ENCODE measurements at places on chromosomes 16 and 17.

DNA sequence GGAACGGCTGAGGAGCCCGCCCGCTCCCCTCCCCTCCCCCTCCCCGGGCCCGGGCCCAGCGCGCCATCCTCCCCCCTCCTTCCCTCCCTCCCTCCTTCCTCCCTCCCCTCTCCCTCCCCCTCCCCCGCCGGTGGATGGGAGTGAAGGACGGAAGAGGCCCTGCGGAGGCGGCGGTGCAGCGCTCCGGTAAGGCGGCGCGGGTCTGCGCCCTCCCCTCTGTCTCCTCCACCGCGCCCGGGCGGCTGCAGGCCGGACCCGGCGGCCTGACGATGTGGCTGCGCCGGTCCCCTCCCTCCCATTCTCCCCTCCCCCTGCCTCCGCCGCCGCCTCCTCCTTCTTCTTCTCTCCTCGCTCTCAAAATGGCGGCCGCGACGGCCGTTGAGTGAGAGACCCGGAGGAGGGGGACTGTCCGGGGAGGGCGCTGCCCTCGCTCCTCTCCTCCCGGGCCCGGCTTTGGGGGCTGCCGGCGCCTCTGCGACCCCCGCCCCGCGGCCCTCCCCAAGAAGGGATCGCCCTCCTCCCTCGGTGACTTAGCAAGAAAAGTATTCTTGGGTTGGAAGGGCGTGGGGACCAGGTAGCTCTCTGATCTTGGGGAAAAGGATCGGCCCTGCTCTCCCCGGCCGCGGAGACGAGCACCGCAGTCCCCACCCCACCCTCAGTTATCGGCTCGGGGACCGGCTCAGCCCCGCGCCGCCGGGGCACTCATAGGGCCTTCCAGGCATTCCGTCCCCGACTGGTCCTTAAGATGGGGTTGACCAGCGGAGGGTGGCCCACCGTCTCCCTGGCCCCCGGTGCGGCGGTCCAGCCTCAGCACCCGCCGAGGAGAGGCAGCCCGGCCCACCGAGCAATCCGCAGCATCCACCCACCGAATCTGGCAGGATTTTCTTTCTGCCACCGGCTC, 617 bp downstream of the PAFAH1B1 start:
- DNase-seq = peak; percentile 88

- DNase-seq = no peak
These were observed 48.8 kb upstream of the SDK2 start for GRCh38 chr17:73693071-73693470.

DNA sequence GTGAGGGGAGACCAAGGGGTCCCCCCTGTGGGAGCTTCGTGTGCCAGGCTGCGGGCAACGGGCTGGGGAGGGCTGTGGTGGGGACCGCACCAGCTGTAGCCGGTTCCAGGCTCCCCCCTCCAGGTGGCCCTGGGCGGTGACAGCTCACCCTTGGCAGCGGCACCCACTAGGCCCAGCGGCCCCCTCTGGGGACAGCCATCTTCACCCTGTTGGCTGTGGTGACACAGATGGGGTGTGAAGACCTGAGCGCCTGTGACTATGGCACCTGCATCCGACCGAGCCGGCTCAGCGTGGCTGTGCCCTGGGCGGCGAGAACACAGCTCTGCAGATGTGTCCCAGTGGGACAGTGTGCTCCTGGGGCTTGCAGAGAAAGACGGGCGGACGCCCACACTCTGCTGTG, 1.1 kb upstream of the C1QTNF8 start:
- no peak for DNase-seq

DNA sequence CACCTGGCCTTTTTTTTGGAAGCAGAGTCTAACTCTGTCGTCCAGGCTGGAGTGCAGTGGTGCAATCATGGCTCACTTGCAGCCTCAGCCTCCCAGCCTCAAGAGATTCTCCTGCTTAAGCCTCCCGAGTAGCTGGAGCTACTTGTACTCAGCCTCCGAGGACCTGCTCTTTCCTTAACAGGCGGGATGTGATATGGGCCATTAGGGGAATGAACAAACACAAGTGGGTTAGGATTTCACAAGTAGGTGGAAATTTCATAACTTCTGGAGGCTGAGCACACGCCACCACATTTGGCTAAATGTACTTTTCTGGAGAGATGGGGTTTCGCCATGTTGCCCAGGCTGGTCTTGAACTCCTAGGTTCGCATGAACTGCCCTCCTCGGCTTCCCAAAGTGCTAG, 4.1 kb downstream of the PAM16 start:
- DNase-seq = no peak

GRCh38 chr17:27670791-27671590, 40.0 kb downstream of the LGALS9 start:
- no peak for DNase-seq

DNA sequence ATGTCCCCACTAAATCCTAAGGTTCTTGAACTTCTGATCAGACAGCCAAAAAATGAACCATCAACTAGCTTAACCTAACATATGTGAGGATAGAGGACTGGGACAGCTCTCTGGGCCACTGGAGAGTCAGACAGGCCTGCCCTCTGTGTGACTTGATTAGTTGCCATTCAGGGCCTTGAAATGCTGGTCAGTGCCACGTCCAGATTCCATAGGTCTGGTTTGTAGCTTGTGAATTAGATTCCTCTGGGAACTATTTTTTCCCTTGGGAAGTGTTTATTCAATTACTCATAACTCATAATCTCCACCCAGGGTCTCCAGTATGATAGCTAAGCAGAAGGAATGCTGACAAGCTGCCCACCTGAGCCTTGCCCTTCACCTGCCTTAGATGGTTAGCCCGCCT, 48.2 kb downstream of the IGF2BP1 start:
- no peak for DNase-seq

GRCh38 chr16:8646326-8647053, 25.0 kb downstream of the METTL22 start:
- DNase-seq = no peak

- no peak for DNase-seq
These were observed 949.5 kb upstream of the CDH8 start for GRCh38 chr16:62985722-62986121.

DNA sequence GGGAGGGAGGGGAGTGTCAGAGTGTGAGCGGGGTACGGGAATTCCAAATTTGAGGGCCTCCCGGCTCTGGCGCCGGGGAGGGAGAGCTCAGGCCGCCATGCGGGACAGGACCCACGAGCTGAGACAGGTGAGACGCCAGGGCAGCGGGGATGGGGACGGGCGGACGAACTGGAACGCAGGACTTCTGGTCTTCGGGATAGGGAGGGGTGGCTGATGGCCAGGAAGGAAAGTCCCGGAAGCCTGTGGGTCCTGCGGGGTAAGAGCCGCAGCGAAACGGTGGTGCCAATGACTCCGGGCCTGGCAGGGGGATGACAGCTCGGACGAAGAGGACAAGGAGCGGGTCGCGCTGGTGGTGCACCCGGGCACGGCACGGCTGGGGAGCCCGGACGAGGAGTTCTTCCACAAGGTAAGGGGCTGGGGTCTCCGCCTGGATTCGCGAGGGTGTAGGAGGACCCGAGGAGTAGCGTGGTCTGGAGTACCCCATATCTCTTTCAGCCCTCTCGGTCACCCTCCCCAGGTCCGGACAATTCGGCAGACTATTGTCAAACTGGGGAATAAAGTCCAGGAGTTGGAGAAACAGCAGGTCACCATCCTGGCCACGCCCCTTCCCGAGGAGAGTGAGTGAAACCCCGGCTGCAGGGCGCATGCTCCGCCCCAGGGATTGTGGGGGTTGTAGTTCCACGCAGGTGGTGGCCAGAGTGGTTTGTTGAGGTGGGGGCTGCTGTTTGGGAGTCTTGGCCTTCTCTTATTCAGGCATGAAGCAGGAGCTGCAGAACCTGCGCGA, 543 bp downstream of the STX4 start:
- DNase-seq = peak; percentile 91

DNA sequence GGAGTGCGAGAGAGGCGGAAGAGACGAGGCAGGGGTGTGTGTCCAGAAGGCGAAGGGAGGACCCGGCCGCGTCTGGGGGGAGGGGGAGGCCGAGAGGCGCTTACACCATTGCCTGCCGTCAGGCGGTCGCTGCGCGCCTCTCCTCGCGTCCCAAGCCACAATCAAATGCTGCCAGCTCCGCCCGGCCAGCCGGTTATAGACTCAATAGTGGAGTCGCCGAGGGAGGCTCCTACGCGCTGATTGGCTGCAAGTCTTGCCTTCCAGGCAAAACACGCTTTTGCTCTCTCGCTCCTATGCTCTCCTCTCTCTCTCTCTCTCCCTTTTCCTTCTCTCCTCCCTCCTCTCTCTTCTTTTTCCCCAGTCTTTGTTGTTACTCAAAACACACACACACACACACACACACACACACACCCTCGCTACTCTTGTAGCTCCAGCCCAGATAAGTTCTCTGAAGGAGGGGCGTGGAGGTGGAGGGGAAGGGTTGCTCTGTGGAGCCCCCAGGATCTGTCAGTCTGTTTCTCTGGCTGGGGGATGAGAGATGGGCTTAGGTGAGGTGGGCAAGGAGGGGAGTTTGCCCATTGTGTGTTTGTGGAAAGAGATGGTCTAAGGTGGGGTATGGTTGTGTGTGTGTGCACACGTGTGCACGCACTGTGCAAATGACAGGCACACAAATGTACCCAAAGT, at the start of gene DLX3:
Gene DLX3 (minus strand): TSS at position 170 of the 684 bp plus-strand sequence. CDS start 226 bp downstream, outside the sequence.
- DNase-seq = peak; percentile 85

Data from astrocyte of the hippocampus (primary cell).